Stimulated activated effector memory CD8-positive, alpha-beta T cell treated with anti-CD3 and anti-CD28 coated beads, Interleukin-12 subunit alpha, Interleukin-12 subunit beta, amount 100 ng/mL, for 72 hours (primary cell): ENCODE measurements at places on chromosomes 6 and 20.

GRCh38 chr20:39878320-39878719, 810.7 kb downstream of the MAFB start:
- no peak for DNase-seq

DNA sequence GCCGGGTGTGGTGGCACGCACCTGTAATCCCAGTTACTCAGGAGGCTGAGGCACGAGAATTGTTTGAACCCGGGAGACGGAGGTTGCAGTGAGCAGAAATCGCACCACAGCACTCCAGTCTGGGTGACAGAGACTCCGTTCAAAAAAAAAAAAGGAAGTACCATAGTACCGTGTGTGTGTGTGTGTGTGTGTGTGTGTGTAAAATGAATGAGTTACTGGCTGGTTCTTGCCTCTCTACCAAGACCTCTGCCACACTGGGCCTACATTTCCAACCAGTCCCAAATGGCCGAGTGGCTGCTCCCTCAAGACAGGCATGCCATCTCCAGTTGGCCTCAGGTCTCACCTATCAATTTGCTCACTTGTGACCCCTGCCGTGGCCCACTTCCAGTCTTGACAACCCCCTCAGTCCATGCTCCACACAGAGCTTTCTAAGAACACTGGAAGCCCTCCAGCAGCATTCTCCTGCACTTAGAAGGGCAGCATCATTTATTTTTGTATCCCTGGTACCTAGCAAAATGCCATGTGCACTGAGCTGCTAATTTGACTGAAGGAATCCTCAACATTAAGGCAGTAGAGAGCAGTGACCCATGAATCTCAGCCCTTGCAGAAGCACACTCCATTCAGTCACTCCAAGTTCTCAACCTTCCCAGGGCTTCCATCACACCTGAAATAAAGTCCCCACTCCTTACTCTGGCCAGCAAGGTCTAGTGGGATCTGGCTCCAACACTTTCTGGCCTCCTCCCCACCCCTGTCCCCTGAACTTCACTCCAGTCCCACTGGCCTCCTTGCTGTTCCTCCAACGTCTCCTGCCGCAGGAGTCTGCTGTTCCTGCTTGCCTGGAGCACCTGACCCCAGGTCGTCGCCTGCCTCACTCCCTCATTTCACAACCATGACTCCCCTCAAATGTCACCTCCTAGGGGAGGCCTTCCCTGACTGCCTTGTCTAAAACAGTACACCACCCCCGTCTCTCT, 29.9 kb downstream of the COX4I2 start:
- no peak for DNase-seq

GRCh38 chr20:7091655-7092054, 324.2 kb downstream of the BMP2 start:
- no peak for DNase-seq

GRCh38 chr6:101517632-101518031, 124.1 kb downstream of the GRIK2 start:
- no peak for DNase-seq

DNA sequence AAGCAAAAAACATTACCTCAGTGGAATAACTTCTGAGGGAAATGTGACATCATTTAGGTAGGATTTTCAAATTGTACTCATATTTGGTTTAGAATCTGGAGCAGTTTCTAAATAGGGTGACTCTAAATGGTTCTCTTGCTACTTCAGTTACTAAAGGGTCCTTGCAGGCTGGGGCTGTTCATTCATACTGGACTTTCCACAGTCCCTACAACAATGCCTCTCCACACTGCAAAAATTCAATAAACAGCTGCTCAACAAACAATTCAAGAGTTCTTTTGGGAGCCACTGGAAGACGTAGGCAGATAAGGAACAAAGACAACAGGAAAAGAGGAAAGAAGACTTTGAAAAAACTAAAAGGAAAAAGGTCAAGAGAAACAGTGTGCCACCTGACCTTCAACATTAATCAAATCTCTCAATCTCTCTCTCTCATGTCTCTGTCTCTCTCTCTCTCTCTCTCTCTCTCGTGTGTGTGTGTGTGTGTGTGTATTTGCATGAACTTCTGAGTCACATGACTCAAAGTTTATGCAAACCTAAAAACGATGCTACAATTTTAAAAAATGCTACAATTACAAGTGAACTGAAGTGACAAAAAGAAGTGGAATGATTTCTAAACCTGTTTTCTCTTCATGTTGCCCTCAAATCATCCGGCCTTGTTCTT, 14.5 kb downstream of the NOL7 start:
- no peak for DNase-seq

GRCh38 chr20:22546344-22546743, 38.0 kb downstream of the FOXA2 start:
- DNase-seq, result no peak

GRCh38 chr6:144617191-144617590, 332.1 kb downstream of the UTRN start:
- no peak for DNase-seq

- DNase-seq, result no peak
These were observed 11.6 kb downstream of the RREB1 start for GRCh38 chr6:7119272-7119801.

DNA sequence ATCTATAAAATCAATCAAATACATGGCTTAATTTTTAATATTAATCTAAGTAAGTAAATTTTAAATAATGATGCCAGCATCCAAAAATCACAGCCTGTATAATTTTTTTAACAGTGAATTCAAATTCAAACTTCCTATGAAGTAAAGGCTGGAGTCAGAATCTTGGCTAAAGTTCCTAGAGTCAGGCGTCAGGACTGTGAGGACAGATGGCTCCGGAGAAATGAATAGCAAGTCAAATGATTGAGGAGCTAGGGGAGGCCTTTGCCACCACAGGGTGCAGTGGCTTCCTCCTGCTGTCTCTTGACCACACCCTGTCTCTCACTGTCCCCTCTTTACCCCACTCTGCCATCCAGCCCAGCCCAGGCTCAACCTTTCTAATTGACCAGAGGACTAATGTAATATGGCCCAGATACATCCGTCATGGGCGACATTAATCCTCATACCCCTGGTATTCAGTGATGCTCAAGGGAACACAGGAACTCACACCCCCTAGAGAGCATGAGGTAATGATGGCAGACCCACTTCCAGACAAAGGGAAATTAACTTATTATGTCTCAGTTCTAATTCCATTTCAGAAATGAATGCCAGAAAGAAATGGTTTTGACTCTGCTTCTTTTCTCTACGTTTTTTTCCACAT, 53.4 kb downstream of the OPRM1 start:
- DNase-seq, result no peak

DNA sequence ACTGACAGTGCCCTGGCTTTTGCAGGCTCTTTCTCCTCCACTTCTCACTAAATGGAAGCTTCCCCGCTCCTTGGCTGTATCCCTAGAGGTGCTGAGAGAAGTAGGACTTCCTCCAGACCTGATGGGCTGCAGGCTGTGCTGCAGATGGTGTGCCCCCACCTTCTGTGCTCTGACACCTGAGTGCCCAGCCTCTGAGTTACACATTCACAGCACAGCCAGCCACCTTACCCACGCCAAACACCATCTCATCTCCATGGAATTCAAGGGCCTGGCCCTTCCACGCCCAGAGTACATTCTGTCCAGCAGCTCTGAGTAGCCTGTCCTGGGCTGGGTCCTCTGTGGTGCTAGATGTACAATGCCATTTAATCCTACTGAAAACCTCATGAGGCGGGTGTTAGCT, 5.3 kb downstream of the SFTA2 start:
- DNase-seq, result no peak

- no peak for DNase-seq
These were observed 18.5 kb upstream of the CCR6 start for GRCh38 chr6:167104388-167104787.

- no peak for DNase-seq
These were observed 213.5 kb upstream of the RIMS1 start for GRCh38 chr6:71672876-71673275.

DNA sequence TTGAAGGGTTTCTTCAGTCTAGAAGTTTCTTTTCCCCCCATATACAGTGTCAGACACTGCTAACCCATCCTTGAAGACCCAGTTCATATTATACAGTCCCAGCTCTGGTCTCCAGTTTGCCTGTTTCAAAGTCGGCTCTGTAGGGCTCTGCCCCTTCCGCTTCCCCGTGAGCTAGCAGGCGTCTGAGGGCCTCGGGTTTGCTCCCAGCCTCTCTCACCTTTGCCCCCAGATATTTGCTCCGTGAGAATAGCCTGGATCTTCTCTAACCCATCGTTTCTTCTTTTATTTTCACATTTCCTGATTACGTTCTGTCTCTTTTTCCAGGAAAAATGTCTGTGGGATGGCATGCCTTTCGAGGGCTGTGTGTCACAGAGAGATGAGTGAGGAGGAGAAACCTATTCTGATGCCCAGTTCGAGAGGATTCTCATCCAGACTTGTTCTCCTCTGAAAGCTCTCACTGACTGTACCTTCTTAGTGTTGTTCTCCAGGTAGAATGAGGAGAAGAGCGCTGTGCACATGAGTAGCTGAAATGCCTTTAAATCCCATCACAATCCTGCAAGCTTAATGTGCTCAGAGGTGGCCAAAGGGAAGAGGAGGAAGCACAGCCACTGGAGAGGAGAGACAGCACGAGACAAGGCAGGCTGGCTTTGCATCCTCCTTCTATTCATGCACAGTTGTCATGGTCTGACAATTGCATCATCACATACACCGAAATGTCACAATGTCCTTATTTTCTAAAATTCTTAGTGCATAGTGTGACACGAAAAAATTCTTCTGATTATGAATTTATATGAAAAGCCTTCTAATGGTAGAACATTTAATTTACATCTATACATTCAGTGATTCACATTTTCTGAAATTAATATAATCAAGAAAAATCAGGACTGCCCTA, 171.1 kb downstream of the FOXA2 start:
- DNase-seq, result no peak

DNA sequence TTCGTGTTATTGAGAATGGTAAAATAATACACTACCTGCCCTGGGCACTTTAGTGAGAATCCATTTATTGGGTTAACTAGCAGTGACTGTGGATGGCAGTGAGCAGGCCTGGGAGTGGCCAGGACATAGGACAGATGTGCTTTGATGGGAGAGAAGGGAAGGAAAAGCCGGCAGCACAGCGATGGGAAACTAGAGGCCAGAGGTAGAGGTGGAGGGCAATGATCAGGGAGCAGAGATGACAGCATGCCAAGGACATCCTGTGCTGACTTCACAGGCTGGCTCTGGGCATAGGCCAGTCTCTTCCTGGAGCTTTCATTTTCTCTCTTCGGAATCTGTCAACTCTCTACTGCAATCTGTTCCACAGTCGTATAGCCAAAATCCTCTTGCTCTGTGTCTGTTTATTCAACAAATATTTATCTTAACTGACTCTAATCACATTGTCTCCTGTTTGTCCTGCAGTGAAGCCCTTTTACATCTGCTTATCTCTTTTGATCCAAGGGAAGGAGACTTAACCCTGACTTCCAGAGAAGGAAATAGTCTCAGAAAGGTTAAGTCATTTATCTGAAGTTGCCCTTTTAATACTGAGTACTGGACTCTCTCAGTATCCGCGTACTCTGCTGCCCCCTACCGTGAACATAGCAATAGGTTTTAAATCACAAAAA, 18.4 kb upstream of the MMP24 start:
- DNase-seq, result peak; percentile 86

DNA sequence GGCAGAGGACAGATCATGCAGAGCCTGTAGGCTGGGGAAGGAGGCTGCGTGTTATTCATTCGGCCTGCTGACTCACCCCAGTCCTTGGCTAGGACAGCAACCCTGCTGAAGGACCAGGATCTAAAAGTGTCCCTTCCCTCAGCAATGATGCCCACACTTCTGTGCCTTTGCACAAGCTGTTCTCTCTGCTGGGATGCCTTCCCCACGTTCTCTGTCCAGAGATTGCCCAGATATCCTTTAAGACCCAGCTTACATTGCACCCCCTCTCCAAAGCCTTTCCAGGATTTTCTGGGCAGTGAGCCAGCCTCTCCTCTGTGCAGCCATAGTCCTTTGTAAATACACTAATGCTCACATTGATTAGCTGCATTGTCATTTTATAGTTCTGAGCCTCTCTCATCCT, 99.3 kb upstream of the CHD6 start:
- DNase-seq, result no peak

GRCh38 chr20:4413314-4414049, 308.2 kb upstream of the PRND start:
- no peak for DNase-seq

- DNase-seq, result no peak
These were observed 4.1 kb downstream of the LEMD2 start for GRCh38 chr6:33784787-33785186.

DNA sequence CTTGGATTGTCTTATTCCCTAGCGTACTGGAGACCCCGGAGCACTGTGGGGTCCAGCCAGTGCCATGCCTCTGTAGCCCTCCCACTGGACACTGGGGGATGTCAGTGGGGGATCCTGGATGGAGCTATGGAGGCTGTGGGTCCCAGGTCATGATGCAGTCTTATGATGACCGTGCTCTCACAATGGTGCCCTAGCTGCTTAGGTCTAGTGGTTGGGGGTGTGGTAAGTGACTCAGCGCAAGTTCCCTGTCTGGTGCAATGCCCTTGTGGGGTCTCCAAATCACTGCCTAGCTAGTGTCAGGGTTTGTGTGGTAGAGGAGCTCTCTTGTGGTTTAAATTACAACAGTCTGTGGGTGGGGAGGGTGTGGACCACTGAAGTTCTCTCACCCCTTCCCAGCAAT, 135.4 kb downstream of the CDC5L start:
- no peak for DNase-seq

DNA sequence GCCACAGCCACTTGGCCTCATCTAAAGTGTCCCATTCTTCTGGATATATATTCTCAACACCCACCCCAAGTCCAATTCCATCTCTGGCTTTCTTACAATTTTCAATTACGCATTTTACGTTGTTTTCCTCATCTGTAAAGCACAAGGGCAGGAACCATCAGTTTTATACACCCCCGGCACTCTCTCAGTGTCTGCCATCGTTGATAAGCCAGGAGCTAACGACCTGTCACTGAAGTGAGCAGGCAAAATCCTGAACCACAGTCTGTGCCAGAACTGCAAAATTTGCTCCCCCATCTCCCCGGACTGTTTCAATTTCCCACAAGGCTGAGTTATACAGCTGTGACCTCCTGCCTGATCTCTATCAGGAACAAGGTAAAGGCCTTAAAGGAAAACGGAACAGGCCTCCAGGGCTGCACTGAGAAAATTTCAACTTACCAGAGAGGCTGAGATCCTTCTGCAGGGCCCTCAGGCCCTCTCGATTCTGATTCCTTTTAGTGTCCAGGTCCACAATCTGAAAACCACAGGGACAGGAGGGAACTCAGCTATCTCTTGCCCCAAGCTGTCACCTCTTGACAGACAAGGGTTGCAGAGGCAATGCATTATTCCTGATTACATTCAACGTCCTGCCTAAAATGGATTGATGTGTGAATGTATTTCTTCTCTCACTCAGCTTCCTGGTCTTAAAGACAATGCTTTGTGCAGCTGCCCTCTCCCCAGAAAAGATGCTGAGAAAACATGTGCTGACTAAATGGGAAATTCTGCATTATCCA, 1.8 kb downstream of the PDRG1 start:
- no peak for DNase-seq

DNA sequence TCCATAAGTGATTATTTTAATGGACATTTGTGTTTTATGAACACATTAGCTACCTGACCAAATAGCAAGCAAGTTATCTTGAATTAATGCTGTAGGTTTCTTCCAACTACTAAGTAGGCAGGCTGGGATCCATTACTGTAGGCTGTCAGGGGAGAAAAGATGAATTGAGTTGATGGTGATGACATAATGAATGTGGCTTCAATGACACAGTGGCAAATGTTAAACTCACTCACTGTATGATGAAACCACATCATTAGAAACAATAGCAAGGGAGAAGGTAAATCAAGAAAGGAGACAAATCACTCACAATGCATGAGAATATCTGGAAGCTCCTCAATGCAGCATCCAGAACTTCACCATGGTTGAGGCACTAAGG, 529.7 kb upstream of the CITED2 start:
- DNase-seq, result no peak
